ENCODE measurements at places on chromosomes 6 and 20. TPM values are rescaled to one million over a fixed set of nuclear protein-coding genes. Genes with fewer than 3 reads are reported as not detected.

Gene MCHR2
- total RNA-seq = not detected

Gene RPS6KA2
- total RNA-seq = 4.0 TPM

Gene FAM184A
- total RNA-seq = 24.9 TPM

Gene SLC22A1
- total RNA-seq = not detected

Gene NTSR1
- not detected for total RNA-seq

Gene CYP39A1
- total RNA-seq = not detected

Gene ATP6V1G2
- 4.1 TPM for total RNA-seq

- no peak for DNase-seq
These were observed 30.5 kb upstream of the DLGAP4 start for GRCh38 chr20:36275441-36276189.

DNA sequence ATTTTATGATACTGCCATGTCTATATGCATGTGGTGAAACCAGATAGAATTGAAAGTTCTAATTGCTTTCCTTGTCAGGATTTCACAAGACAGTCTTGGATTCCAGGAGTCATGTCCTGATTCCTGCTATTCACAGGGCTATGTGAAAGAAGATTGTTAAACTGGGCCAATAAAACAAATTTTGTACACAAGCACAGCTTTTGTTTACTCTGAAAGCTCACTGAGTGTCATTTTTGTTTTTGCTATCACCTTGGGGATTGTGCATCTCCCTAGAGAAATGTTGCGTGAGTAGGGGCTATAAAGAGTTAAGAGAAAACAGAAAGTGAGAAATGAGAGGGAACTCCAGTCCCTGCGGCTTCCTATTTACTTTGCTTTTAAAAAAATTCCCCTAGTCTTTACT is 627.5 kb downstream of the PKHD1 start:
- DNase-seq = no peak

GRCh38 chr20:32440758-32441078 is 82.6 kb downstream of the ASXL1 start:
- DNase-seq = no peak

GRCh38 chr6:7087066-7087465 is 20.7 kb upstream of the RREB1 start:
- no peak for DNase-seq

DNA sequence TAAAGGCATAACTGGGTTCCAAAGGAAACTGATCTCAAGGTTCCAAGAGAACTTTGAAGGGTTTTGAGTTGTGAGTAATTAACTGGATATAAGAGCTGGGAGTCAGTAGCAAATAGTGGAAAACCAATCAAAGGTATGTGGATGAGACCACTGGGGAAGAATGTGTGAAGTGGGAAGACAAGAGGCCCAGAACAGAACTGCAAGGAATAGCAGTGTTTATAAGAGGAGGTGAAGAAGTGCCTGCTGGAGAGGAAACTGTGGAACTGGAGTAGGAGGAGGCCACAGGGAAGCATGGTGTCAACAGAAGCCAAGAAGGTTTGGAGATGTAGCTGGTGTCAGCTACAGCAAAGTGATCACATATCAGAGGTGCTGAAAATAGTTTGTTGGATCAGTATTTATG is 18.7 kb upstream of the HDAC2 start:
- DNase-seq = no peak

DNA sequence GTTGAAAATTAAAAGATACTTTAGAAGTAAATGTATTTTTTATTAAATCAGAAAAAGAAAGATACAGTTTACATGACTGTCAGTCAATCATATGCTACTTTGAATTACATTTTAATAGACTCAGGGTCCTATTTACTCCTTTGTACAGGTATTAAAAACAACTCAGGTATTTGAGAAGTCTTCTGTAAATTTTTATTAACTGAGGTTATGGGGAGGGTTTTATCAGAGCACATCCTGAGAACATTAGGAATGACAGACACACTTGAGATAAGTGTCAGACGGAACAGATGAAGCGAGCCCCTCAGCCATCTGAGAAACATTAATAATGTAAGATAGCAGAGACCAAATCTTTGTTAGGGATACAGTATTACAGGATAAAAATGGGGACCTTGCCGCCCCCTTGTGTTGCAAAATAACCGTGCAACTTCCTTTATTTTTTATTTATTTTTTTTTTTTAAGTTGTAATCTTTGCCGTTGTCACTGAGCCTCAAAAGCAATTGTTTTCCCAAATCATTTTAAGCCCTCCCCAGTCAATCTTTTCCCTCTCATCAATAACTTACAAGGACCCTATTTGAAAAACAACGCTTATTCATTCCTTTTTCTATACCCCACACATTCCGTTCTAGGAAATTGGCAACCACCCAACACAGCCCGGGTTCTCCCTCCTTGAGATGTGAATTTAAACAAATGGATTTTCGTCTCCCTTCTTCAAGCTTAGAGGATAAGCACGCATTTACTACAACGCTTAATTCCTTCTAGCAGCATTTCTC is 126.7 kb downstream of the BCAS1 start:
- DNase-seq = no peak

- DNase-seq = no peak
These were observed 4.1 kb downstream of the NKX2-2 start for GRCh38 chr20:21509597-21510371.

DNA sequence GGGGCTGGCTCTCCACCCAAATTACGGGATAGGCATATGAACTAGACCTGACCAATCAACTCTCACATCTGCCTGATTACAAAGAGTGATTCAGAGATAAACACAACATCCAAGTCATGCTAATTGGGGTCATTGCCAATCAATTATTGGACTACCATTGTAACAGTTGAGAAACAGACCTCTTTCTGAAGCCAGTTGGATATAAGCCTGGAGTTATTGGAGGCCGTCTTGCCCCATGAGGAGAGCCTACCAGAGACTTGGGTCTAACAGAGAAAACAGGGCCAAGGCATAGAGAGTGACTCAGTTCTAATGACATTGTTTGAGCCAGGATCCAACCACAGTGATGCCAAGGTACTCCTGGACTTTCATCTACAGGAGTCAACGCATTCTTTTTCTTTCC is 39.4 kb upstream of the HIVEP2 start:
- no peak for DNase-seq

- no peak for DNase-seq
These were observed 17.6 kb downstream of the BHLHE23 start for GRCh38 chr20:62989201-62989601.

GRCh38 chr6:77249560-77249959 is 213.7 kb downstream of the HTR1B start:
- DNase-seq = no peak

DNA sequence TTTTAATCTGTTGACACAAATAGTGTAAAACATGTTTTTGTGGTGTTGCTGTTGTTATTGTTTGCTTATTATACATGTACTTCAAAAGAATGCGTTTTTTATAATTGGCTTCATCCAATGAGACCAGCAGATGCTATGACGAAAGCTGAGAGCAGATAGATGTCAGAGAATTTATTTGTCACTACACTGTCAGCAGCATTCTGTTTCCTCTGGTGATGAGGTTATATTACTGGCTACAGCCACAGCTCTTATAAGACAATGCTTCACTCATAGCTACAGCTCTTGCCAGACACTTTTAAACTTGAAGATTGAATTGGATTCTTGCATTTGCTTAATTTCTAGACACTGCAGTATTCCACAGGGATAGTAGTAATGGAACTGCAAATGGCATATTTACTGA is 860.5 kb downstream of the TBC1D32 start:
- no peak for DNase-seq

- no peak for DNase-seq
These were observed 280.9 kb downstream of the PACRG start for GRCh38 chr6:163008626-163009025.

GRCh38 chr6:53833155-53833554 is 38.4 kb downstream of the LRRC1 start:
- no peak for DNase-seq

GRCh38 chr20:3483309-3483708 is 12.5 kb downstream of the ATRN start:
- DNase-seq = no peak

GRCh38 chr20:57967364-57967763 is 257.5 kb upstream of the PMEPA1 start:
- no peak for DNase-seq

DNA sequence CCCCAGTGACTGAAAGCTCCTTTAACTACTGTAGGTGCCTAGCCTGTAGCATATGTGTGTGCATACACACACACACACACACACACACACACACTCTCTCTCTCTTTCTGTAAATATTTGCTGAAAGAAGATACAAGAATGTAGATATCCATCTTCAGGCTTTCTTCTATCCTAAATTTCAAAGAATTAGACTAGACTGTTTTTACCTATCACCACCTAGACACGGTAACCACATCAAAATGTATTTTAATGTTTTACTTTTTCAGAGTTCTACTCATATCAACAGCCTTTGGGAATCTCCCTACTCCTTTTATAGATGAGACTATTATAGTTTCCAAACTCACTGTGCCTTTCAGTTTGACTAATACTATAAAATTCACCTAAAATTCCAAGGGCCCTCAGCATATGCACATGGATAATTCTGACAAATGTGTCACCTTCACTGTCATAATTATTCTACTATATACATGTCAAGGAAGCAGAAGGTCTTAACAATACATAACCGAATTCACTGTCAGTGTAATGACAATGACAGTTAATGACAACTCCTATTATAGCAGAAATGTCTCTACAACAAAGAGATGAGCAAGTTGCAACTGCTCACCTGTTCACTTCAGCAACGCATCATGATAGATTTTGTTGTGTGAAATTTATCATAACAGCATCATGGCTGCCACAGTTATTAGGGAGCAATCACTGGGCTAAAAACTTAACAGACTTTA is 236.5 kb downstream of the GMPR start:
- no peak for DNase-seq

DNA sequence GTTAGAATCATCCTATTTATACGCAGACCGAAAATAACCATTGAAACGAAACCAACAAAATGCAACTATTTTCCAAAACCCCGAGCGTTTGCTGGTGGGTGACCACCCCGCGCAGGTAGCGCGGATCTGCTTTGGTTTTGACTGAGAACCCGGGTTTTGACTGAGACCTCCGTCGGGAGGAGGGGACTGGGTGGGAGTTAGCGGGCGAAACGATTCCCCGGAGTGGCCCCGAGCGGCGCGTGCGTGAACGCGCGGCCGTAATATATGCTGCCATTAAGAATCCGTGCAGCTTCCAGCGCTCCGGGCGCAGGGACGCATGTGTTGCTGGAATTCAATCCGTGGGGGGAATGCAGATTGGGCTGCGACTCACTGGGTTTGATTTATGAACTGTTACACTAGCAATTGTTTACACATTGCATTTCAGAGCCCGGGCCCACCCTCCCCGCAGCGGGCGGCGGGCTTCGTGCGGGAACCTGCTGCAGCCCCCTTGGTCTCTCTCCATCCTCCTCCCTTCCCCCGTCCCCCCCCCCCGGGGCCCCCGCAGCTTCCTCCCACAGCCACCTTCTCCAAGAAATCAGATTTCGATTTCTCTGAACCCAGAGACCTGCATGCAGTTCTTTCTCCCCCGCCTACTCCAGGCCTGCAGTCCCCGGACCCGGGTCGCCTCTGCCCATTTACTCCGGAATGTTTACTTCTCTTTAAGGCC is 9.9 kb downstream of the NRN1 start:
- peak; percentile 44 for DNase-seq

- DNase-seq = no peak
These were observed 66.5 kb downstream of the ELOVL5 start for GRCh38 chr6:53282234-53282633.

DNA sequence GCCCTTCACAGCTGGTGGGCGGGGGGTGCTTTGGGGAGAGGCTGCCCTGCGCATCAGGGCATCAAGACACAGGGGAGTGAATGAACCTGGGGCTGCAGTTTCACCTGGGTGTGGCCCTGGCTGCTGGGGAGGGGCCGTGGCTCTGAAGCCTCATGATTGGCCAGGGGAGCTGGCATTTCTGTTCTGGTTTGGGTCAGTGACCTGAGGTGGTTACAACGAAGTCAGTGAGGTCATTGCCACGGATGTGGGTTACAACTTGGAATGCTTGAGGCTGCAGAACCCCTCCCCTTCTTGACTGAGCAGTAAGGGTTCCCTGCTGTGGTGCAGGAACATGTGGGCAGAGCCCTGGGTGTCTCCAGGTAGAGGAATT is 3.0 kb downstream of the TCEA2 start:
- peak; percentile 64 for DNase-seq

GRCh38 chr6:156658186-156658965 is 118.8 kb upstream of the ARID1B start:
- no peak for DNase-seq

GRCh38 chr20:50627747-50628146 is 63.6 kb downstream of the RIPOR3 start:
- DNase-seq = no peak

DNA sequence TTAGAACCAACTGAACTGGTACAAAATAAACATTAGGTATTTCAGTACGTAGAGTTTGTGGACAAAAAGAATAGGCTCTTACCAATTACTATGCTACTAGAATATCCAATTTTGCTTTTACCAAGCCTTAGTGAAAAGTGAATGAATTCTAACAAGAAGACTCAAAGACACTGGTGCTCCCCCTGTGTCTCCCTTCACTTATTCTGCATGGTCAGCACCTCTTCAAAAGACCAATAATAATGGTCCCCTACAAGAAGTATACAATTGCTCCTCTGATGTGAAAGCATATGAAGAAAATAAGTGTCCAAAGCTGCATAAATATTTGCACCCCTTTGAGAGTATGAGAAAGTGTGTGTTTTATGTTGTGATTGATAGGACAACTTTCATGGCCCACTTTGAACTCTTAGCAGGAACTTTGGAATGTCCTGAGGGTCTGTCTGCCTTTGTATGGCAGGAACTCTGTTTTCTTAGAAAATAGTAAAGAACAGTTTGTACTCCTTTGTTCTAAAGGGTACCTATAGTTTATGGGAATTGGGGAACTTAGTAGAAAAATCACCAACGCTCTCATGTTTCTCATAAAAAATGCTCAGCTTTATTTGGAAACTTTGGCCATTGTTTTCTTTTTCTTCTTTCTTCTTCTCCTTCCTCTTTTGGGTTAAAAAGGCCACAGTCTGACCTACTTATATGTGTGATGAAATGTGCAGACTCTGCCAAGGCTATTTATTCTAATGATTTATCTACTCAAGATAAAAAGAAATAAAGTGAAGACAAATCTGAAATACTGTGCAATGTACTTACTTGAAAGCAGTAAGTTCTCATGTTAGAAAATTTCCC is 352.4 kb downstream of the LAMA2 start:
- DNase-seq = no peak

GRCh38 chr6:121436960-121437850 is 1.8 kb downstream of the GJA1 start:
- peak; percentile 20 for DNase-seq

DNA sequence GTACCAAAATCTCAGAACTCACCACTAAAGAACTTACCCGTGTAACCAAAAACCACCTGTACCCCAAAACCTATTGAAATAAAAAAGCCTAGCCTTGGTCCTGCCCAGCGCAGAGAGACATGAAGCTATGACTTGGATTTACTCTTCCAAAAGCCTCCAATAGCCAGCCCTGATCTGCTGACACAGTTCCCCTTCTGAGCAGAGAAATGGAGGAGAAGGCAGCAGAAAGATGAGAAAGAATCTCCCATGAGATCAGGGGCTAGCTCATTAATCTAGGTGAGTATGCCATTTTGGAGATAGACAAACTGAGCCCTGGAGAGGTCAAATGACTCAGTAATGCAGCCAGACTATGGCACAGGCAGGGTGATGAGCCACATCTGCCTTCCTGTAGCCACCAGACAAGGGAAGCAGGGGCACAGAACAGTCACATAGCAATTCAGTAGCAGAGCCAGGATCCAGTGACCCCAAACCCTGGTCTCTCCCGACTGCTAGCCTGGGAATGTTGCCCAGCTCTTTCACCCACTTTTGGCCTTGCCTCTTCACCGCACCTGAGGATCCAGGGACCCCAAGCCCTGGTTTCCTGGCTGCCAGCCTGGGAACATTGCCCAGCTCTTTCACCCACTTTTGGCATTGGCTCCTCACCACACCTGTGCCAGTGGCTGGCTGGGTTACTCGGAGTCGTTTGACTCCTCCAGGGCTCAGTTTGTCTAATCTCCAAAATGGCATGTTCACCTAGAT is 7.2 kb upstream of the SDCBP2 start:
- DNase-seq = no peak

Data from activated naive CD4-positive, alpha-beta T cell treated with anti-CD3 and anti-CD28 coated beads, Interleukin-2, amount 50 U/mL, for 72 hours (primary cell).